ENCODE measurements at places on chromosomes 2 and 18.

- no peak for DNase-seq
Measured at GRCh38 chr2:217948897-217949296, 53.9 kb downstream of the TNS1 start.

DNA sequence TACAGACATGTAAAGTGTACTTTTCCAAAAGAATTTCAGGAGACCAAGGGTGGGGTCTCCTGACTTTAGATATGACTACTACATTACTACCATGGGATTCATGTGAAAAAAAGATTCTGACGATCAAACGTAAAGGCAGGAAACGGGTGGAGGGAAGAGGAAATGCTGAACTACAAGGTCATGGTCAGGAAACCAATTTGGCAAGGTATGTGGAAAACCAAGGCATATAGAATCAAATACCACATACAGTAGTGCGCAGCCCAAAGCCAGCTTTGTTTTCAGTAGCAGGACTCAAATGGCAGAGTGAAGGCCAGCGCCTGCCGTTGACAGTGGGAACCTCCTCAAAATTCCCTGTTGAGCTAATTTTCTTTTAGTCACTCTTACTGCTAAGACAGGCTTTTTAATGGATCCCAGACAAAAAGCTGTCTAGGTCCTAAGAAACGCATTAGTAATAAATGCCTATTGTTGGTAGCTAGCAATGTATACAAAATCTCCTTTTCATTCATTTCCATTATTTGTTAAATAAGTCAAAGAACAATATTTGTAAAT, 57.6 kb upstream of the SERTAD2 start:
- DNase-seq: no peak

GRCh38 chr2:201674794-201675193, 23.6 kb downstream of the MPP4 start:
- DNase-seq: no peak

DNA sequence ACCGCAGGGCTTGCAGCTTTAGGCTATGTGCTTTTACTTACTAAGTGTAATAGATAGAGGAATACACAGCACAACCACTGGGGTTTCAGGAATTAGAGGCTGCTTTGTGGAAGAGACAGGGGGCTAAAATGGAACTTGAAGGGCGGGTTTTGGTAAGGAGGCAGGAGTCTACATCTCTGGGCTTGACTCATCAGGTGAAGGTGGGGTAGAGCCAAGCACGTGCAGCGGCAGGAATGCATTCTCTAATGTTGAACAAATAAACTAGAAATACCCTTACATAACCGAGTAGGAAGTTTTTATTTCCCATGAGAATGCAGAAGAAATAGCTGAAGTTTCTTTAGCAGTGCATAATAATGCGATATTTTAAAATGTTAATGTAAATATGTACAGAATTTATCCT, 673.8 kb upstream of the SALL3 start:
- no peak for DNase-seq

DNA sequence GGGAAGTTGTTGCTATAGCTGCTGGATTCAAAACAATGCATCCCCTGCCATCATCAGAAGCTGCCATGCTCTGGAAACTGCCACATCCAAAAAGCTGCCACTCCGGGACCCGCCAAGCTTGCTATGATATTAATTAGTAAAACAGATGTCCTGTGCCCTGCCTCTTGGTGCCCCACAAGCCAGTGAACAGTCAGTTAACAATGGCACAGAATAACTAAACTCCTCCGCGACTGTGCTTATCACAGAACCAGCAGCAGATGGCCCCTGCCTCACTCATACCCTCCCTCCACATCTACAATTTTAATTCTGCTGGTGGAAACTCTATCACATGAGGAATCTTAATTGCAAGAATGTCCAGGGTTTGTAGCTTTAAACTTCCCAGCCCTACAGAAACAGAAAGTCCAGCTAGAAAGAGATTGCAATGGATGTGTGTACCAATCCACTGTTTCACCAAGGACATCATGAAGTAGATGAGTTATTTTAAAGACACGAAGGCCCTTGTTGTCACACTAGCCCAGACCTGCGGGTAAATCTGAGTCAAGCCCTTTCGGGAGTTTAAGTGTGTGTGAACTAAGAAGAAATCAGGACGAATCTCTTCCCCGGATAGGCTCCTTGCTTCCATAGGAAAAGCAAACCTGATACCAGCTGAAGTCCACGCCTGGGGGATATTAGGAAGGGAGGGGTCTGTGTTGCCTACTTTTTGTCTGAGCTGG, 7.4 kb upstream of the ACYP2 start:
- no peak for DNase-seq

DNA sequence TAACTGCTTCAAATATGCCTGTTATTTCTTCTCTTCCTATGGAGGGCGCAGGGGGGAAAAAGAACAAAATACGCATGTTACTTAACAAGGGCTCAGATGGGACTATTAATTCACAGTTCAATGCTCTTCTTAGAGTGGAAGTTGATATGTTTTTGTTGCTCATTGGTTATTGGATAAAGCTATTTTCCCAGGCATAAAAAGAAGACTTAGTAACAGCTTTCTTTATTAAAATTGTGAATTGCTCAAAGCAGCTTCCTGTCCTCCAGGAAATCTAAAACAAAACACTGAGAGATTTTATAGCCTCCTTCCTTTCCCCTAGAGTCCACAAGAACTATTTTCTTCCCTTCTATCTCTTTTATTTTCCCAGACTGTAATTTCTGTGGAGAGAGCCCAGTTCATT, 180.8 kb downstream of the SH3BP4 start:
- no peak for DNase-seq

- DNase-seq: no peak
Measured at GRCh38 chr2:176297067-176297466, 27.8 kb downstream of the MTX2 start.
